Cortex of kidney (tissue), 1 donor: ENCODE measurements at places on chromosomes 16 and 17.

DNA sequence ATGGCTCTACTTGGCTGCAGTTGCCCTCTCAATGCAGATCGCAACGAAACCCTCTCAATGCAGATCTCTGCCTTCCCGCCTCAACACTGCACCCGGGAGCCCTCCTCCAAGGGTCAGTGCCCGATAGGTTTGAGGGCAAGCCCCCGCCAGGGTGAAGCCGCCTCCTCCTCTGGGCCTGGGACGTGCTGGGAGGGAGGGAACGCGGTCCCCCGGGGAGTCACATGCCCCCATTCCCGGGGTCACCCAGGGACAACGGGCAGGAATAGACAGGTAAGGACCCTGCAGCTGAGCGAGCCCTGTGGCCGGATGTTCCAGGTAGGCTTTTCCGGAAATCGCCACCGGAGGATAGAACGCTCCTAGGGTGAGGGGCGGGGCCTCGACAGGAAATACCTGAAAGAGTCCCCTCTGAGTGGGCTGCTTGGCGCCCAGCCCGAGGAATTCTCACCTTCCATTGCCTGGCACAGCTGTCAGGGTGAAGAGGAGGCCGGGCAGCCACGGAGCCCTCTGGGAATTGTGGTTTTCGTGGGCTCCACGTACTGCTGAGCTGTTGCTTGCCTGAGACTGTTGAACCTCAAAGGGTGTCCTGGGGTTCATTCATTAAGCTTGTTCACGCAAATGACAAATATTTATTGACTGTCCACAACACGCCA is 12.8 kb downstream of the ZNF174 start:
- no peak for DNase-seq

DNA sequence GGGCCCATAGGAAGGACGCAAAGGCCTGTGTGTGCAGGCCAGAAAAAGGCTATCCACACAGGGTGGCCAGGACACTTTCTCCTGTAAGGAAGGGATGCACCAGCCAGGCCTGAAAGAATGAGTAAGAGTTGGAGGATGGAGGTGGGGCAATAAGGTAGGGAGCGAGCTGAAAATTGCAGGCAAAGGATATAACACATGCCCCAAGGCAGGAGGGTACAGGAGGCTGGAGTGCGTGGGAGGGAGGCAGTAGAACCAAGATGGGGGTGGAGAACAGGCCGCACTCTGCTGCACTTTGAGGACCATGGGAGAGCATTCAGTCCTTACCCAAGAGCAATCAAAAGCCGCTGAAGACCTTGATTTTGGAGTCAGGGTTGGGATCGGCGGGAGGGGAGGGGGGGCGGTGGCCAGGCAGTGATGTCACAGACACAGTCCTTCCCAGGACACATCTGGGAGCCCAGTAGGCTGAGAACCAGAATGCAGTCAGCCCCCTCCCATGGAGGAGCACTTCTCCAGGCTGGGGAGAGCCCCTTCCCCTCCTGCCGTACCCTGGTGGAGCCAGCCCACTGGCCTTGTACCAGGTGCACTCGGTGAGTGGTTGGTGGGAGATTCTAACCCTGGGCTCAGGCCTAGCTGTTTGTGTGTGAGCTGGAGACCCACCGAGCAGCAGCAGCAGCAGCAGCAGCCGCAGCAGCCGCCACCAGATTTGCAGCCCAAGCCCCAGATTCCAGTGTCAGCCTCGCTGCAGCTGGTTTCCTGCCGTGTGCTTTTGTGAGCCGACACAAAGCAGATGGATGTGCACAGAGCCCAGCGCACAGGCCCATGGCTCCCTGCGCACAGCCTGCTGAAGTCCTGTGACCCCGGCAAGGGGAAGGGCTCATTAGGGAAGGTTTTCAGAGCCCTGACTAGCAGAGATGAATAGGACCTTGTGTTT is 17.5 kb downstream of the ANKRD40 start:
- no peak for DNase-seq

GRCh38 chr16:22188595-22189442 is 17.3 kb upstream of the EEF2K start:
- no peak for DNase-seq

GRCh38 chr17:62090021-62090824 is 25.1 kb upstream of the MED13 start:
- DNase-seq = no peak

GRCh38 chr16:81720973-81721906 is 57.9 kb upstream of the PLCG2 start:
- DNase-seq = no peak

DNA sequence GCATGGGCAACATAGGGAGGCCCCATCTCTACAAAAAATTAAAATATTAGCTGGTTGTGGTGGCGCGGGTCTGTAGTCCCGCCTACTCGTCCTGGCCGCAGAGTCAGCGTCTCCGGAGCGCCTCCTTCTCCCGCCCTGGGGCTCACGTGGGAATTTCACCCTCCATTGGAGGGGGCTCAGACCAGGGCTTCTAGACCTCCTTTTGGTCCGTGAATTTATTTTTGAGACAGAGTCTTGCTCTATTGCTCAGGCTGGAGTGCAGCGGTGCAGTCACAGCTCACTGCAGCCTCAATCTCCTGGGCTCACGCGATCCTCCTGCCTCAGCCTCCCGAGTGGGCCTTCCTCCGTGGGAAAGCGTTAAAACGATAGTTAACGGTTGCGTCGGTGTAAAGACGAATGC is 394 bp upstream of the NME4 start:
- no peak for DNase-seq

DNA sequence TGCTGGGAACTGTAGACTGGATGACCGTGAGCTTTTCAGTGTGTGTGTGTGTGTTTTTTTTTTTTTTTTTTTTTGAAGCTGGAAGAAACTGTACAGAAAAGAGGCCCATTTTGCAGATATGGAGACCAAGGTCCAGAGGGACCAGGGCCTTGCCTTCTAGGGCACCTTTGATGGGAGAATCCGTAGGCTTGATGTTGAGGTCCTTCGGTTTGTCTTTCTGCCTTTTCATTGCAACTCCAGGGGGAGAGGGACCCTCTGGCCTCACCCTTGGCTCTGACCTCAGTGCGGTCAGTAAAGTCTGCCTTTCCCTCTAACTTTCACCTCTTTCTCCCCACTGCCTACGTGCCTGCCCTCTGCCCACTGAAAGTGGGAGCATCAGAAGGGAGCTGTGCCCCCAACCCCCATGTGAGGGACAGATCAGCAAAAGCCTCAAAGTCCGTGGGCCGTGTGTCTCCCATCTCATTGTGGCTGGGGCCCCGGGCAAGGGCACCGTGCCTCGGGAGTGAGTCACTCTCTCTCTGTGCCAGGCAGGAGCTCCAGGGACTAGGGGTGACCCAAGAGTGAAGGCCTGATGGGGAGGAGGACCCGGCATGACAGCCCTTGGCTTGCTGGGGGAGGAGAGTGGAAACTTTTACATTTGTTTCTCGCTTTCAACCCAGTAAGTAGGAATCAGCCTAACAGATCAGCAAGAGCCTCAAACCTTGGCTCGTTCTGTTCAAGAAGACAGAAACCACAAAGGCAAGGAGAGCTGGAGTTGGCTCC is 123.6 kb downstream of the CMIP start:
- no peak for DNase-seq

GRCh38 chr16:68064791-68065365 is 20.3 kb upstream of the NFATC3 start:
- DNase-seq = no peak

- no peak for DNase-seq
Measured at GRCh38 chr17:65604070-65604469, 42.6 kb upstream of the AXIN2 start.

DNA sequence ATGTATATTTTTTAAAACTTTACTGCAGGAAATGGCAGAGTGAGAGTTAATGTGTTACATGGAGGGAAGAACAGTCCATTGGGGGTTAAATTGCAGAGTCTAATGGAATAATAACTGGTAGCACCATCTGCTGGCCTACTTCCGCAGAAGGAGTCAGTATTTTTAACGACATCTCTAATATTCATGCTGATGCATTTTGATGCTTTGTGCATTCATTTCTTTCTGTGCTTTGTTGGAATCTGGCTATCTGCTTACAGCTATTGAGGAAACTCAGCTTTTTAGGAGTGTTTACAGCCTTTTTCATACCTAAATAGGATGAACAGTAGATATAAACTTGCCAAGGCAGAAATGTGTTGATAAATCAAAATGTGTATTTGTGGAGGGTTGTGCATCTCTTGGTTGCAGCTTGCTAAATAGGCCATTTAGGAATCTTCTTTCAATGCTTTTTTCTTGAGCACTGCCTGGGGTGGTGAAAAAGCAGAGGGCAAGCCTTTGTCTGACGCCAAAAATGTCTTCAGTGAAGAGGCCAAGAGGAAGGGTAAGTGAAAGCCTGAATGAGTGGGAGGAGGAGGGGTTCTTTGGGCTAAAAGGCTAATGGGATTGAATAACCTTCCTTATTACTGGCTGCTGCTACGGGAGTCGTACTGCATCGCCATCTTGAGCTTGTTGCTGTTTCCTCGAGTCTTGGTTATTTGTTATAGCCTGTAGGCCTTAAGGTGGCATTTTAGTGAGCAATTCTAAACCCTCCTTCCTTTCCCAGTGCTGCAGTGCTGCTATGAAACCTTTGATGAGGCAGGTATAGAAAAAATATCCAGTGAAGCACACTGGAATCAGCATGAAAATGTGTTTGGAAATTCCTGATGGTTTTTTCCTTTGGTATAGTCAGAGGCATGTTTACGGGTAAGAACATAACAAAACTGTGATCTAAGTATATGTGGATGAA is 153.3 kb downstream of the CHD9 start:
- DNase-seq = no peak

DNA sequence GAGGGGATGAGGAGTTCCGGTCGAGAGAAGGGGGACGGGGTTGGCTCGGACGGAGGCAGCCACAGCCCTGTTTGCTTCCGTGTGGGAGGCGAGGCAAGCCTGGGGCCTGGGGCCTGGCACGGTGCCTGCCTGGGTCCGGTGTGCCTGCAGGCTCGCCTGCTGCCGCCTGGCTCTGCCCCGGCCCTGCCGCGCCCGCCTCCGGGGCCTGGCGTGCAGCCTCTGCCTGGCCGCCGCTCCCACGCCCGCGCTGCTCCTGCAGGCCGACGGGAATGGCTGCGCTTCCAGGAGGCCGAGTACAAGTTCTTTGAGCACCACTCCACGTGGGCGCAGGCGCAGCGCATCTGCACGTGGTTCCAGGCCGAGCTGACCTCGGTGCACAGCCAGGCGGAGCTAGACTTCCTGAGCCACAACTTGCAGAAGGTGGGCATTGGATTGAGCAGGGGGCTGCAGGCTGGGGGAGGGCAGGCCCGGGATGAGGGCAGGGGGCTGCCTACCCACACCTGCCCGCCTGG is 53.1 kb downstream of the MRC2 start:
- DNase-seq = no peak

GRCh38 chr16:88855176-88855575 is 1.6 kb downstream of the GALNS start:
- DNase-seq = no peak

- DNase-seq = no peak
Measured at GRCh38 chr17:73550556-73550955, 93.7 kb downstream of the SDK2 start.

DNA sequence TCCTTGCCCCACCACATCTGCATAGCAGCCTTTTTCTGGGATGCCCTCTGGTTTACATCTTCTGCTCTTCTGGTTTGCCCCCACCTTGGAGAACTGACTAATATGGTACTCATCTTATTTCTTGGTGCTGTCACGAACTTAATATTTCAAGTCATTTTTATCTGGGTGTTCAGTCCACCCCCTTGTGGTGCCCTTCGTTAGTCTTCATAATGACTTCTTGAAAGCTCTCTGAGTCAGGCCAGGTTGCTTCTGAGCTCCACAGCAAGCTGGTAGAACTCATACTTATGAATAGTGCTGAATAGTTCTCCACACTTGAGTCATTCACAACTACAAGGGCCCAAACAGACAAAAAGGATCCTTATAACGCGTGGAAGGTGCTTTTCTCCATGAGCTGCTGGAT is 35.8 kb upstream of the TEKT3 start:
- no peak for DNase-seq
